ENCODE measurements at places on chromosomes 1 and 21.

DNA sequence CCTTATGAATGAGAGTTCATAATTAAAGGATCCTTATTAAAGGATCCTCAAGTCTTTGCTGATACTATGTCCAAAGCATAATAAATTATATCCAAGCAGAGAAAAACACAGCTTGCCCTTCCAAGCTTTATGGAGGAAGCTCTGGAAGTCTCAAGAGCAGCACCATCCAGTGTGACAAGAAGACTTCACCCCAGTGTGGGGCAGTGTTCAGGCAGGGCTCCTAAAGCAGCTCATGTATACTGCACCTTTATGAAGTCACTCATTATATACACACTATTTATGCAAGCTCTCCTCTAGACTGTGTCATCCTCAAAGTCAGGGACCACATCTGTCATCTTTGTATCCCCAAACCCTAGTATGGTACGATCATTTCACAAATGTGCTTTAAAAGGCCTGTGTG is 11.9 kb upstream of the CCN1 start:
- DNase-seq = no peak

- no peak for DNase-seq
These were observed 33.7 kb downstream of the ZBTB18 start for GRCh38 chr1:244084763-244085162.

DNA sequence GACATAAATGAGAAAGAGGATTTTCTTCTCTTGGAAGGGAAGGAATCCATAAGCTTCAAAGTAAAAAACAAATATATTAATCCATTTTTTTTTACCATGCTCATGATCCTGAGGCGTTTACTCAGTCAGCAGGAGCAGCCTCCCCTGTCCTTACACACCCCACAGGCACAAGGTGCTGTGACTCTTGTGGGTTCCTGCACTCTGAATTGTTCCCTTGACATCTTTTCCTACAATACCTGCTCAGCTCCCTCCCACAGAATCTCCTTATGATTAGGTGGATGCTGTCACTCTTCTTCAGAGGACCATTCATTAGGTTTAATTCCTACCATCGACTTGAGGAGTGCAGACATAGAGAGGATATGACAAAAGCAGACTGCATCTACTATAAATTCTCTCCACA is 10.1 kb upstream of the PSRC1 start:
- no peak for DNase-seq

DNA sequence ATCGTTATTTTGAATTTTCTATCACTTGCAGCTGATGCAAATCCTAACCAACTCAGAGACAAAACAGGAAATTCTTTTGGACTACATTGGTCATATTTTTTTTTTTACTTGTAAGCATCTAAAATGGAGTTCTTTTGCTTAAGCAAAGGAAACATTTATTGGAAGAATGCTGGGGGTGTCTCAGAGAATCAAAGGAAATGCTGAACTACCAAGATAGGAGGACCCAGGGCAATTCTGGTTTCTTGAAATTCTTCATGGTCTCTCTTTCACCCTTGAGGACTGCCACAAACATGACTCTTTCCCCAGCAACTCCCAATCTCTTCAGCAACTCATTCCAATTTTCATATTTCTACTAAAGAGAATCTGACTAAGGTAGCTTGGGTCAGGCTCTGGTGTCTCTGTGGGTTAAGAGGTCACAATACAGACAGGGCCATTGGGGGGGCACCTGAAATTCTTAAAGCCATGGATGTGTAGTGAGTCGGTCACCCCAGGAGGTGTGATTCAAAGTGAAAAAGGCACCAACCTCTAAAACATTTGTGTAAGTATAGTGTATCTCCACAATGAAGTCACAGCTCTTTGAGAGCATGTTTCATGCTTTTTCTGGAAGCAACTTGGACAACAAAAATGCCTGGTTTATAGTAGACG is 171.1 kb upstream of the FGGY start:
- DNase-seq = no peak

DNA sequence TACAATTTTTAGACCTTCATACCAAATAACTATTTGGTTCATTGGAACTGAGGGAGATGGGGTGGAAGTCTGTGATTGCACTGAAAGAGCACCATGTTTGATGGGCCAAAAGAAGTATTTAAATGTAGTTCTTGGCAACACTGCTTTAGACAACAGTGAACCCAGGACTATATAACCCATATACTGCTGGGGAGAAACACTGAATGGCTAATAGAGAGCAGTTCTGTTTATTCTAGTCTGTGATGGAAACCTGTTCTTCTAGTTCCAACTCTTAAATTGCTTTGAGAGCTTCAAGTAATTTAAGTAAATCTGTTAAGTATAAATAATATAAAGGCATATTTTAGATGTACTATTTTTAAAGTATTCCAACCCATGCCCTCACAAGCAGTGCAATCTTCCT is 96.3 kb downstream of the NIBAN1 start:
- no peak for DNase-seq

- DNase-seq = no peak
These were observed 68.3 kb downstream of the PTGER3 start for GRCh38 chr1:70979313-70979712.

DNA sequence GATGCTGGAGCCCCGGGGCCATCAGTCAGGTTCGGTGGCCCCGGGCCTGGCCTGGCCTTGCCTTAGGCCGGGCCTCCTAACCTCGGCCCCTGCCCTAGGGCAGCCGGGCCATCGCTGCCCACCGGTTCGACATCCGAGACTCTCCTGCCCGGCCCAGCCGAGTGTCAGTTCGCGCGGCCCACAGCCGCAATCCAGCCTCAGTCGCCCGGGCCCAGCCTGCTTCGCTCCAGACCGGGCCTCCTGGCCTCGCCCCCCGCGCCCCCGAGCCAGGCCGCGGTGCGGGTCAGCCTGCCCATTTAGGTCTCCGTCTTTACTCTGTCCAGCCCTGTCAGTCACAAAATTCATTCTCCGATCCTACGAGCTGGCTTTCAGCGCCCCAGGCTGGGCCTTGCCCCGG is 777 bp downstream of the LRRC41 start:
- no peak for DNase-seq

- DNase-seq = peak; percentile 85
These were observed 17.3 kb downstream of the NOC2L start for GRCh38 chr1:941588-942383.

GRCh38 chr21:38140207-38140903 is 116.4 kb upstream of the KCNJ15 start:
- DNase-seq = no peak
